ENCODE measurements at places on chromosomes 2 and 18.
A peak's percentile ranks its signal among the peaks of the same experiment; 100 is the strongest.

DNA sequence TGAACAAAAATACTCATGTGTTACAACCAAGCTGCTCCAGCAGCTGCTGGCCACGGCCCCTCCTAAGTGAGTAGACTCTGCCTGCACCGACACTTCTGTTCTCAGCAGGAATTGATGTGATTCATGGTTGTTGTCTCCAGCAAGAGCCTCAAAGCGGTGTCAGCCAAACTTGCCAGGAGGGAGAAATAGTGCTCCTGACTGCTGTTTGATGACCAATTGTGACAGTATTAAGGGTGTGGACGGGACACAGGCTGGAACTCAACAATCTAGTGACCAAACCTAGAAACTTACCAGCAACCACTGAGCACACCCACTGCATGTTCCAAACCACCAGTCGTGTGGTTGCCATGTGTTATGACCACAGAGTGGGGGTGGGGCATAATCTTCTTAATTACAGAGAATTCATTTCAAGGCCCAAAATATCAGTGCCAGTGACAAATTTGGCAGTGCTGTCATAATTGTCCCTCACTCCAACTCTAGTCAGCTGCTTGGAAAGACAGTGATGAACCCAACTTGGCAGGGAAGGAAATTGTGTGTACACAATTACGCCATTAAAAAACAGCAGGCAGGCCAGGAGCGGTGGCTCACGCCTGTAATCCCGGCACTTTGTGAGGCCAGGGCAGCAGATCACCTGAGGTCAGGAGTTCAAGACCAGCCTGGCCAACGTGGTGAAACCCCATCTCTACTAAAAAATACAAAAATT lies 30.4 kb downstream of the FBLN7 start:
- DNase-seq = no peak

- DNase-seq = no peak
Measured at GRCh38 chr18:62663731-62664336, 51.5 kb upstream of the PHLPP1 start.

GRCh38 chr2:214604861-214605260 lies 194.0 kb downstream of the VWC2L start:
- no peak for DNase-seq

- no peak for DNase-seq
Measured at GRCh38 chr2:161481619-161482018, 65.5 kb downstream of the TBR1 start.

DNA sequence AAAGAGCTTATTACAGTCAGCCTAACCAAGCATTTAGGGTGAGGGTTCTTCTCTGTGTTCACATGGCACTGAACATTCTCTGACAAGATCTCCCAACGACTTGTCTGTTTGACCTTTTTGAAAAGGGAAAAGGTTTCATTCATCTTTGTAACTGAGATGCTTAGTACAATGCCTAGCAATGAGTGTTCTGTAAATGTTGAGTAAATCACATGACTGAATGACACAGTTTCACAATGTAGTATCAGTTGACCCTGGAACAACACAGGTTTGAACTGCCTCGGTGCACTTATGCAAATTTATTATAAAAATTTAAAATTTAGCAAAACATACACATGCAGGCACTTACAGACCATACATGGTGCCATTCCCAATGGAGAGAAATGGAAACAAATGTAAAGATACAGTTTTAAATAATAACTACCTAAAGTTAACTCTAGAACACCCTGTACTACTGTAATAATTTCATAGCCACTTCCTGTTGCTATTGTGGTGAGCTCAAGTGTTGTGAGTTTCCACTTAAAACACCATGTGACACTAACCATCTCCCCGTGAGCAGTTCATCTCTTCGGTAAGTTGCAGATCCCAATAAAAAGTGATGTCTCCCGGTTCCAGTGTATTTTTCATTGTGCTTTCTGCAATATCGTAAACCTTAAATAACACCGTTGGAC lies 34.1 kb upstream of the VWC2L start:
- no peak for DNase-seq

DNA sequence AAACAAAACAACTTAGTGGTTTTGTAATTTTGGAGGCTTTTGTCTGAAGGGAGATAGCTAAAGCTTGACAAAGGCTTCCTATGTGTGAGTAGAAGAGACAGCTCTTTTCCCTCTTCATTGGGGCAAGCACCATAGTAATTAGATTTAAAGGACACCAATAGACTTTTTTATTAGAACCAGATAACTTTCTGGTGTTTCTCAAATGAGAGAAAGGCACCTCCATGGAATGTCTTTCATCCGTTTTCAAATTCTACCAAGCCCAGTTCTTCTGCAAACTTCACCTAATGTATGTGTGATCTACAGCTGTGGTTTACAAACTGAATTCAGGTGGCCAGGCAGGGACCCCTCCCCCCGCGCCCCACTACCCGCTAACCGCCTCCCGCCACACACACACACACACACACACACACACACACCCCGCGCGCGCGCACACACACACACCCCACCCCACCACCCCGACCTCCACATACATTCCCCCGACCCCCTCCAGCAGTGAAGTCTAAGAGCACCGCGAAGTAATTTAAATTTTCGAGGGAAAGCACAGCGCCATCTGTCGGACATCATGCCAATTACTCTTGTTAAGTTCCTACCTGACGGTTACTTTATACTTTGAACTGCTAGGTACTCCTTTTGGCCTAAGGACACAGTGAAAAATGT lies 31.6 kb upstream of the PPP1R1C start:
- DNase-seq = peak; percentile 19

DNA sequence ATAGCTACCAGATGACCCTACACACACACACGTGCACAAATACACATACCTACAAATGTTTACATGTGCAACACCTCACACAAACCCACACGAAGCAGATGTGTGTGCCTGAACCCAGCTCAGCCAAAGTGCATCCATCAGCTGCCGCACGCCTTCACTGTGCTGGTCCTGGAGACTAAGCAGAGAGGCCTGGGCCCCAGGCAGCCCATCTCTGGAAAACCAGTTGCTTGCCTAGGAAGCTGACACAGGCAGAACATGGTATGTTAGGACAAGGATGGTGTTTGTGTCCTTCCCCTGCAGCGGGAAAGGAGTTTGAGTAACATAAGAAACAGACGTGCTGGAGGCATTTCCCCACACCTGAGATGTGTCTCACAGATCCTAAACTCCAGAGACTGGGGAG lies 86.7 kb downstream of the SEPTIN10 start:
- no peak for DNase-seq

DNA sequence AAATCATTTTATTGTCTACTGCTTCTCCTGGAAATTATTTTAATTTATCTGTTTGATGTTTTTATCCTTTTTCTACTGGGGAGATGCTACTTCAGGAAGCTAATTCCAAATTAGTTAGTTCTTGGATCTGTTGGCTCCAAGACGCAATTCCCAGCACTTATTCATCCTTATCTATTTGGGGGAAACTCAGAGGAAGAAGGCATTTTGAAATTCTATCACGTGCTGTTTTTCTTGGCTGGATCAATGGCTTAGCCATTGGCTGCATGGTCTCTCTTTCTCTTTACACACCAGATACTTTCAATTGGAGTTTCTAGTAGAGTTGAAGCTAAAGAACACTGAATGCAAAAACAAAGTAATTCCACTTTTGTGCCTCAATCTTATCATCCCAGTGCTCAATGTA lies 98.3 kb downstream of the RAPGEF4 start:
- DNase-seq = no peak

DNA sequence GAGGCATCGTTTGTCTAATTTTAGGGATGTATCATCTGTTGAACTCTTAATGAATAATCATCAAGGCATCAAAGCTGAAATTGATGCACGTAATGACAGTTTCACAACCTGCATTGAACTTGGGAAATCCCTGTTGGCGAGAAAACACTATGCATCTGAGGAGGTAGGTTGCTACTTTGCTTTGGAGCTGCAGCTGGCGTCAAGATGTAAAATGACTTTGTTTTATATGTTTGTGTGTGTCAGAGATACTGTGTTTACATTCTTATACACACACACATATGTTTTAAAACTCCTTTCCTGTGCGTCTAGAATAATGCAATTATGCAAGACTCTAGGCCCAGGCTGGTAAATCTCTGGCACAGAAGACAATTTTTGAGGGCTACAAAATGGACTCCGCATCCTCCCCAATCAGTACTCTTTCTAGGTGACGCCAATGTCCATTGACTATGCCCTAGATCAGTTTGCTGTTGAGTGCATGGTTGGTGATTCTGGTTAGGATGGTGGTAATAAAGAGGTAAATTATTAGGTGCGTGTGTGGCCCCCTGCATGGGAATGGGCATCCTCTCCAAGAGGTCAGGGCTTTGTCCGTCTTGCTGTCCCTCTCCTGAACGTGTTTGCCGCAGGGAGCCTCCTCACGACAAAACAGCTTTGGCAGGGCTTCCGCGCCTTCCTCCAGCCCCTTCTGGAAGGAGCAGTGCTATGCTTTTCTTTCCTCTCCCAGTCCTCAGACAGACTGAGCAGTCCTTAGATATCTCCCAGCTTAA lies 68.2 kb upstream of the EML6 start:
- DNase-seq = no peak

DNA sequence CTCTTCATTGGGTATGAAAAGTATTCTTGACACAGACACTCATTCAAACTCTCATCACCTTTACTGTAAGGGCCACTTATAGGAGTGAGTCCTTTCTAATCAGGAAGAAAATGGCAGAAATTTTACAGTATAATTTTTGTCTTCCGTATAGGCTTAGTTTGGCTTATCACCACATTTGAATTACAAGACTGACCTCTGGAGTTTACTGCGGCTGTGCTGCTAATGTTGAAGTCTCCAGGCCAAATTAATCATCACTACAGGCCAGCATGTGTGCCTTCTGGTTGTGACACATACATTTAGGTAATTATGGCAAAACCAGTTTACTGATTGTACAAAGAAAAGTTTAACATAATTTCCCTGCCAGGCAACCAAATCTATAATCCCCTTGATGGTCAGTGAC lies 753.6 kb upstream of the GCFC2 start:
- DNase-seq = no peak

GRCh38 chr2:231263118-231263831 lies 64.8 kb downstream of the ARMC9 start:
- DNase-seq = no peak

DNA sequence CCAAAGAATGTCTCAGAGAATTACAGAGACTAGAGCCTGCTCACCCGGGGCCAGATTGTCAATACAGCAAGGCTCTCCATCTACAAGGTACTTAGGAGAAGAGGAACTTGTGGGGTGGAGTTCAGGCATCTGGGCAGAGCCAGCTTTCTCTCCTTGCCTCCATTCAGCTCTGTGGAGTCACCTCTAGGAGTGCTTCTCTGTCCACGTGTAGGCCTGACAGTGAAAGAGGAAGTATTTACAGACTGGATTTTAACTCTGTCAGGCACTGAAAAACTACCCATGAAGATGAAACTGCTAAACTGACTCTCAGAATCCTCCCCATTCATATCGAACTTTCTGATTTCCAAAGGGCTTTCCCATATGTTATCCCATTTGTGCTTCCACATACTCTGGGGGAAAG lies 315.6 kb downstream of the SETBP1 start:
- no peak for DNase-seq

DNA sequence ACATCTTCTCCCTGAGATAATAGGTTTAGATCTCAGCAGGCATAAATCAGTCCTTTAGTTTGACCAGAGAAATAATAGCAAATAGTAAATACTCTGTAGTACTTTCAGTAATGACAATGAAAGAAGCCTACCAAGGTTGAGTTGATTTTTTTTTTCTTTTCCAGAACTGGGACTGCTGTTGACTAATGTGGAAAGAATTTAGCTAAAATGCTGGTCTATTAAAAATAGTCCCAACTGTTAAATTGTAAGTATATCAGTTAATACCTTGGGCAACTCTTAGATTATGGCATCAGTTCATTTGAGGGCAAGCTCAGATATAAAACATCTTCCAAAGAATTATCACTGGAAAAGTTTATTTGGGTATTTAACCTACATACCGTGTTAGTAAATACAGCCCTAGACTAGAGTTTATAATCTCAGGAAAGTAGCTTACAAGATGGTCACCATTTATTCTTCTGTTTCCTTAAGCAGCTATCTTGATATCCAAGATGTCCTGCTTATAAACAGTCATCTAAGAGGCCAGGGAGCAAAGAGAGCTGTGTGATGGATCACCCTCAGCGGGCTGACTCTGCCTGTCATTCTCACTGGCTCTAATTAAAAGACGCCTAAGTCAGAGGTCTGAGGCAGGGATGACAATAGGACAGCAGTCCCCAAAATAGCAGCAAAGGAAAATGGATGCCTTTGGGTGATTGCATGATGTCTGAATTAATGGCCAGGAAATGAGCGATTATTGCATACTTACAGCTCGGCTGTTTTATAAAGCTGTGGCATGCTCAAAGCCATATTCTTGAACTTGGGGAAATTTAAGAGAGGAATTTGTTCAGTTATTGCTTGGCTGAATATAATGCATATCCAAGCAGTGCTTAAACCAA lies 121.3 kb downstream of the MTX2 start:
- no peak for DNase-seq

DNA sequence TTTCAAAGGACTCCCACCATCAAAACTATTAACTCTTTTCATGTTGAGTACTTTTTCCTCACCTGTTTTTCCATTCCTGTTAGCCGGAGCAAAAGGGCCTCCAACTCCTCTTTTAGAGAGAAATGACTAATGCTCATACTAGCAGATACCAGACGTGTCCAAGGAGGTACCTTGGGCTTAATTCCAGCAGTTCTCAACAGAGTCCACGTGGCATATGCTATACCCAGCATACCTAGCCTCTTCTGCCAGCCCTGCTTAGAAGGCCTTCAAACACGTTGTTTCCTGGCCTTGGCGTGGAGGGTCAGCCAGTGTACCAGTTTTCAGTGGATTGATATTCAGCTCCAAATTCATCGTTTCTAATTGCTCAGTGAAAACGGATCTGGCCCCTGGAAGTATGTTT lies 123.9 kb downstream of the MGAT5 start:
- no peak for DNase-seq

DNA sequence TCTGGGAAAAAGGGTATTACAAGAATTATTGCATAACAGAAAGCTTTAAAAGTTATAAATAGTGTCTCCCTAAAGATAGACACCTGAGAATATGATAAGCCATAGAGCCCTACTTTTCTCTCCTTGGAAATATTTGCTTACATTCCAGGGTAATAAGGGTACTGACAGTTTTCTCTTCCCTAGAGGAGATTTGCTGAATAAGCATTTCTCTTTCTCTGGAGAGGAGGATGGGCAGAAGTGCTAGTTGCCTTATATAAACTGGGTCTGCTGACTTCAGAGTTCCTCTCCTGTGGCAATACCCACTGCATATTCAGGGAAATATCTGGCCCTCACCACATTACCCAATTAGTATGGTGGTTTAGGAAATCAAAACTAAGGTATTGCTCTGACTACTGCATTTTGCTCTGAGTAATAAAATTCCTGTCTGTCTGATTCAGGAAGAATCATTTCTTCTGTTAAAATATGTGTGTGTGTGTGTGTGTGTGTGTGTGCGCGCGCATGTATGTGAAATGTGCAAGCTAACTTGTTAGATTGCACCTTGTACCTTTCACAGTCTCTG lies 1391.3 kb downstream of the DSC3 start:
- no peak for DNase-seq

DNA sequence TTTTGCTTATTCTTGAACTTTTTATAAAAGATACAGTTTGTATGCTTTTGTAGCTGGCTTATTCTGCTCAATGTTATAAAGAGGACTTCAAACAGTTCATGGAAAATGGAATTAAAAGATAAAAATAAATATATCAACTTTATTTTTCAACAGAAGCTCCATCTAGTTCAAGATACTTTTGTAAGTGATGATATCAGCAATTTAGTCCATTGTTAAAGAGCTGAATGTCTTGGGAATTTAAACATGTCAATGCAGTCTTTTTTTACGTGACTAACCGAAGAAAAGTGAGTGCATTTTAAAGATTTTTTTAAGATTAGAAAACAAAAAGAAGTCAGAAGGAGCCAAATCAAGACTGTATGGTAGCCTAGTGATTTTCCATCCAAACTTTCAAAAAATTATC lies 85.4 kb upstream of the CHST9 start:
- no peak for DNase-seq
